Cortex of kidney (tissue), 1 donor: ENCODE measurements at places on chromosomes 4 and X.

DNA sequence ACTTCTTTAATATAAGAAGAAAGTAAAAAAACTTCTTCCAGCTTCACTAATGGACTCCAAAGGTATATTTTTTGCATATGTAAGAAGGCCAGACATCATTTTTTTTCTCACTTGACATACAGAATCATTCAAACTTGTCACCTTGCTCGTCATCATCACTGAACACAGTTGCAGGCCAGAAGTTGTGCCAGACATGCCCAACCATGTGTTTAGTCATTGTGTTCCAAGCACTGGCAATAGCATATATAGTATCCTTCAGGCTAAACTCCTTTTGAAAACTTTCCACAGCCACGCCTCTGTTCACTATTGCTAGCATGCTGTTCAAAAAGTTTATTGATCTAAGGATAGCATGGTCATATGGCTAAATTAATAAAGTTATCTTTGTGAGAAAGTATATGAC is 83.3 kb downstream of the CHIC2 start:
- no peak for DNase-seq

GRCh38 chr4:146269228-146269653 is 54.9 kb downstream of the REELD1 start:
- no peak for DNase-seq

DNA sequence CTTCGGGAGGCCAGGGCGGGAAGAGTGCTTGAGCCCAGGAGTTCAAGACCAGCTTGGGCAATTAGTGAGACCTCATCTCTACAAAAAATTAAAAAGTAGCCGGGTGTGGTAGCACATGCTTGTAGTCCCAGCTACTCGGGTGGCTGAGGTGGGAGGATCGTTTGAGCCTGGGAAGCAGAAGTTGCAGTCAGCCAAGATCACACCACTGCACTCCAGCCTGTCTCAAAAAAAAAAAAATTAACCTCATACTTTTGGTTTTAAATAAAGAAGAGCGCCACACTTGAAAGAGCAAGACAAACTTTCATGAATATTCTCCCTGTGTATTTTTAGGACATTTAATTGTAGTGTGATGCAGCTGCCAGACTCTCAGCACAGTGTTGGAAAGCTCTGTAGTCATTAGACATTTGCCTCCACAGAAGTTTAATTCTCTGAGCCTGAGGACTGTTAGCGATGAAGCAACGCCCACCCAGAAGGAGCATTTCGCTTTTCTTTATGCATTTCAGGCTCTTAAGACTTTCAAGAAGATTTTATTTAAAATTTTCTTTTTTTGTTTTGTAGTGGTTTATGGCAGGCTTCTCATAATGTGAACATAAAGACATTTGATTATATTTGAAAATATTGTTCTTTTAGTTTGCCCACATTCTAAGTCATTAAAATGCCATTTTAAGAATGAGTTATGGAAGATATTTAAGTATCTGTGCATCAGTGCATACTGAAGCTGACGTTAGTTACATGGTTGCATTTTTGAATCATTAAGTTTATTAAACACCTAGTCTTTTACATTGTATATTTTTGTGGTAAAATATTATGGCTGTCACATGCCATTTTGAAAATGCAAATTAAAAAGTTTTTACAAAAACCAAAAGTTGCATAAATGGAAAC is 45.8 kb downstream of the DCLK2 start:
- DNase-seq: no peak

DNA sequence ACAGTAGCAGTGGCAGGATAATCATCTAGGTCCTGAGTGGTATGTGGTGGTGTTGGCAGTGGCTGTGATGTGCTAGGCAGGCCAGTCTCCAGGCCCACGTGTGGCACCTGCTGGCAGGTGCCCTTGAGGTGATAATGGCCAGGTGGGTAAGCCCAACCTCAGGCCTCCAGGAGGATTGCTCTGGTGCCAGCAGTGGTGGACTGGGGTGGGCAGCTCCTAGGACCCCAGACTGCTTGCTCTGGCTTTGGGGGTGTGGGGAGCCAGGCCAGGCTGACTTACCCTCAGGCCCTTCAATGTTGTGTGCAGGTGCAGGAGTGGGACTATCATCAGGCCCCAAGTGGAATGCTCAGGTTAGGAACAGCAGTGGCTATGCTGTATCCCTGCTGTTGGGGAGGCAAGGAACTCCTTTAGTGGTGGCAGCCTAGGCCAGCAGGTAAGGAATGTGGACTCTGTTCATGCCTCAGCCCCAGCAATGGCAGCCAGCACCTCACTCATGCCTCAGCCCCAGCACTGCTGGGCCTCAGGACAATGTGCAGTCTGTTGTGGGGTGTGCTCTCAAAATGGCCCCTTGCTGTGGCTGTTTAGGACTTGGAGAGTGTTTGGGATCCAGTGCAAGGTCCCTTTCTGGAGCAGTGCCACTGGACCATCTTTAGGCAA is 24.3 kb downstream of the SERPINA7 start:
- no peak for DNase-seq

DNA sequence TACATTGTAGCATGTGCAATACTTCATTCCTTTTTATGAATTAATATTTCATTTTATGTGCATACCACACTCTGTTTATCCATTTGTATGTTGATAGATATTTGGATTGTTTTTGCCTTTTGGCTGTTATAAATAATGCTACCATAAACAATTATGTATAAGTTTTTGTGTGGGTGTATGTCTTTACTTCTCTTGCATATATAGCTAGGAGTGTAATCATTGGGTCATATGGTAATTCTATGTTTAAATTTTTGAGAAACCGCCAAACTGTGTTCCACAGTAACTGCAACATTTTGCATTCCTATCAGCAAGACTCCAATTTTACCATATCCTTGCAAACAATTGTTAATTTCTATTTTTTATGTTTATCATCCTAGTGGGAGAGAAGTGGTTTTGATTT is 3.1 kb upstream of the TCEAL5 start:
- no peak for DNase-seq

- DNase-seq: no peak
Observed at GRCh38 chrX:73127700-73128241, 48.5 kb upstream of the PABPC1L2A start.

- DNase-seq: no peak
Observed at GRCh38 chr4:25330905-25331808, 18.6 kb downstream of the ZCCHC4 start.

DNA sequence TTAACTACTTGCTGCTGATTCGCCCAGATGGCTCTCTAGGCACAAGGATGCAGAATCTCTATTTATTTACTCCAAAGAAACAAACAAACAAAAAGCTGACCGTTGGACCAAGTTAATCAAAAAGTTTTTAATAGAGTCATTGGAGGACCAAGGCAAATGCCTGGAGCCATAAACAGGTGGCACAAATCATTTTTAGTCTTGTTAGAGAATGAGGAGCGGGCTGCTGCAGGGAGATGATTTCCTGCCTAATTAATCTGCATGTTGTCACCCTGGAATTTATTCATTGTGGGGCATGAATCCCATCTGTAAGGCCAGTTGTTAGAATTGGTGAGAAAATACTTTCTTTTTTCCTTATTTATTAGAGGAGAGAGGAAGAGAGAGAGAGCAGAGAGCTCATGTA is 147.4 kb upstream of the GATB start:
- DNase-seq: no peak

GRCh38 chr4:5368426-5368825 is 317.1 kb downstream of the STK32B start:
- no peak for DNase-seq

DNA sequence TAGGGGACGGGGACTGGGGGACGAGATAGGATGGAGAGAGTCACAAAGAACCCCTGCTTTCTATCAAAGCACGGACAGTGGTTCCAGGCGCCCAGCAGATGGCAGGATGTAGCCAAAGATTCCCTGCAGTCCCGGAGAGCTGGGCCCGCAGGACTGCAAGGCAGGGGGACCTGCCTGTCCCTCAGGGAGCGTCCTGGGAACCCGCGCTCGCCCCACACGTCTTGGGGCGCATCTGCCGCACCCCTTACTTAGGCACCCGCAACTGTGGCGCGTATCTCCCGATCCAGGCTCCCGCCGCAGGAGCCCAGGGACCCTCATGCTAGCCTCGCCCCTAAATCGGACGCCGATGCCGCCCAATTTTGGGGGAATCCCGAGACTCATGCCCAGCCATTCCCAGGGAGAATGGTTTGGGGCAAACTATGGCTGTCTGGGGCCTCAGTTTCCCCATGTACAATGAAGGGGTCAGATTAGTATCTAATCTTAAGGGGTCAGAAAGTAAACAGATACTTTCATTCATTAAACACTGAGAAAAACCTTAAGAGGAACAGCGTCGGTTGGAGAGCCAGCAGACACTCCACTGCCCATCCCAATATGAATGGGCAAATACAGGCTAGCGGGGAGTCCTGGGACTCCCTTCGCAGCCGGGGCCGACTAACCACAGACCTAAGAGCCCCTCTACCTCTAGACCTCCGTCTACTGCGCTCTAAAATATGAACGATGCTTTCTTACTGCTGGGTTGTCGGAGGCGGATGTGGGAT is 581 bp upstream of the STK32B start:
- DNase-seq: no peak

- no peak for DNase-seq
Observed at GRCh38 chrX:53089224-53089842, 4.6 kb upstream of the KANTR start.

DNA sequence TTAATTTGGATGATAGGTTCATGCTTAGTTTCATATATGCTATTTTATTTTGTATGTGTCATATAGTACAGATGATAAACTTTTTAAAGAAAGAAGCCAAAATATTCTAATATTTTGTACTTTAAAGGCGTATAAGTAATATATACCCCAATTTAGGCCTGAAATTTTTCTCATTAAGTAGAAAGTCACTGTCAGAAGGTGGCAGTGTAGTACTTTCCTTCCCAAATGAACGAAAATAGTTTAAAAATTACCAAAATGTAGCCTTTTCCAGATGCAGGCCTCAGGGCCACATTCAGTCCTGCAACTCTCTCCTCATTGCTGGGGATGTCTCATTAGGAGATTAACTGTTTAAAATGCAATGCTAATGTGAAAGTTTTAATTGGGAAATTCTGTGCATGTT is 1263.6 kb downstream of the C4orf33 start:
- DNase-seq: no peak

GRCh38 chr4:13866881-13867280 is 239.4 kb upstream of the BOD1L1 start:
- DNase-seq: no peak

DNA sequence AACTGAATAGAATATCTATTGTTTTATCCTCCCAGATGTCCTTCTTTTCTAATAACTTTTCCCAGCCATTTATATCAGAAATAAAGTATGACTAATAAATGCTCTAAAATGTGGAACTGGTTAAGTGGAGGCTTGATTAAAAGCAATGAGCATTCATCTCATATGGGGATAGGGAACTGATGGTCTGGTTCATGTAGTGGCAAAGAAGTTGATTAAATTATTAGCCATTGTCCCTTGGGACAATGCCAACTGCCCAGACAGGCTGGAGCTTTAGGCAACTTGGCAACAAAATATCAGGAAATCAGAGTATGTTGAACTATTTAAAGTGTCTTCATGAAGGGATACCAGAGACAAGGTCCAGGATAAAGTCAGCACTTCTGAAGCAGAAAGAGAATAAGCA is 24.2 kb downstream of the TRO start:
- no peak for DNase-seq

GRCh38 chr4:26028793-26029567 is 115.0 kb downstream of the SMIM20 start:
- no peak for DNase-seq

- DNase-seq: no peak
Observed at GRCh38 chr4:147971116-147971515, 239.2 kb downstream of the ARHGAP10 start.

DNA sequence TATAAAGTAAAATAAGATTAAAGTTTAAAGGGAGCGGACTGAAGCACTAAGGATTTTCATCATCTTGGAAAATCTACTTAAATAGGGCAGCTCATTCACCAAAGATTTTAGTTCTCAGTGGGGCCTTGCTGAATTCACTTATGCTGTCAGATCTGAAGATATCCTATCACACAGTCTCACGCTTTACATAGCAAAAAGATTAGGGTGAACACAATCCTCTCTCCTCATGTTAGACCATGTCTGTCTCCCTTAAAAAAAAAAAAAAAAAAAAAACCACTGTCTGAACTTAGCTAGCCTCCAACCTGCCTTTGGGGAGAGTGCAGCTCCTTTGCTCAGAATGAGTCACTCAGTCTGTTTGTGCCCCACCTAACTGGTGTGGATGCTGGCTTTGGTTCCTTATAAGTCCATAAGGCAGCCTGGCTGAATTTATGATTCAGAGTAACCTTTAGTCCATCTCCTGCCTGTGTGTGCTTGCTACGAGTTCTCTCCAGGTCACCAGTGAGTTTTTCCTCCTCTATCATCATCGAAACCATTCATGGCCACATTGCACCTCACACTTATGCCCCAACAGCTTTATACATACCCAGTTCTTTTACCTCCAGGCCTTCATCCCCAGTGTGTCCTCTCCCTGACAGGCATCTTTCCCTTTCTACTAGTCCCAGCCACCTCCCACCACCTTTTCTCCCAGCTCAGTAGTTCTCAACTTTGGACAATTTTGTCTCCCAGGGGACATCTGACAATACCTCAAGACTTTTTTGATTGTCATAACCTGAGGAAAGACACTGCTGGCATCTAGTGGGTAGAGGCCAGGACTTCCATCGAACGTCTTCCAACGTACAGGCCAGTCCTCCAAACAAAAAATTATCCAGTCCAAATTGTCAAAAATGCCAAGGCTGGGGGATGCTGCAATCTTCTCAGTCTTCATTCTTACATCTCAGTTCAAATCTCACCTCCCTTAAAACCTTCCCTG is 220.7 kb upstream of the EMCN start:
- no peak for DNase-seq

GRCh38 chr4:7101692-7102515 is 34.0 kb upstream of the GRPEL1 start:
- DNase-seq: no peak

GRCh38 chrX:16992951-16993350 is 46.5 kb downstream of the REPS2 start:
- no peak for DNase-seq

DNA sequence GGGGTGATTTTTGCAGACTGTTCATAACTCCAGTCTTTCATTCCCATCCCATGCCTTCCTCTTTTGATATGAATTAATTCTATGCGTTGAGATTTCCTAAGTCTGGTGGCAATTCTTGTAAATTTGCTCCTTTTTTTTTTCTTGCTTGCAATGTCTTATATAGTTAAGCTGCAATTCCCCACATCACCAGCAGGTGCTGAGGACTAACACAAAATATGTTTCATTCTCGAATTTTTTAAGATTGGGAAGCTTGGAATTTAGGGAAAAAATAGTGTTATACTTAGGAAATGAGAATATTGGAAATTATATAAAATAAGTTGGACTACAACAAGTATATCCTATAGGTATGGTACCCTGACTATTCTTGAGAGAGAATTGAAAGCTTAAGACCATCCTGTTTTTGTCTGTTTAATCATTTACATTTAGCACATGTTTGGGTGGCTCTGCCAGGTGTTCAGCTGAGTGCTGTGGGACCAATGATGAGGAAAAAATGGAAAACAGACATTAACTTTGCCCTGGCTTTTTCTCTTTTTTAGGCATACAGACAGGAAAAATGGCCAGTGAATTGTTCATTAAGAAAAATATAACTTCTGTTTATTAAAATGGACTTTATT is 30.2 kb downstream of the AFF2 start:
- DNase-seq: no peak

GRCh38 chr4:158016511-158016910 is 156.3 kb downstream of the GASK1B start:
- no peak for DNase-seq

GRCh38 chr4:34183926-34184325 is 2060.4 kb downstream of the ARAP2 start:
- DNase-seq: no peak
